NCI-H69 (cell line): ENCODE measurements at places on chromosomes 11 and 22.
A peak's percentile ranks its signal among the peaks of the same experiment; 100 is the strongest.

DNA sequence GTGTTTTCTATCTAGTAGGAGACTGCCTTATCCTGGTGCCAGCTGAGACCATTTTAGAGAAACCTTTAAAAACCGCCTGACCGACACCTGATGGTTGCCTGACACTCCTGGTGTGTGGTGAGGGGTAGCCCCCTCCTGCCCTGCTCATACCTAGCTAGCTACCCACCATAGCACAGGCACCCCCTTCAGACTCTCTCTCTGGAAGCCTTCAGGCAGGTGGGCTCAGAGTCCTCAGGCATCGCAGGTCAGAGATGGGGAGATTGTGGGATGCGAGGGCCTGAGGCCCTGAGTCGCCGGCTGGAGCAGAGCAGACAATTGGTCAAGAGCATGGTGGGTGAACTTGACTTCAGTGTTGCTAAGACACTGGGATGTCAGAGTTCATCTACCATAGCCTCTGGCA, 424.6 kb downstream of the BRD1 start:
- no peak for DNase-seq

GRCh38 chr11:75246006-75246670, 5.6 kb downstream of the TPBGL start:
- no peak for DNase-seq

- DNase-seq = no peak
Observed at GRCh38 chr22:47174096-47174495, 411.6 kb downstream of the TBC1D22A start.

- DNase-seq = no peak
Observed at GRCh38 chr11:132060567-132060966, 690.2 kb downstream of the NTM start.

- DNase-seq = no peak
Observed at GRCh38 chr11:119236490-119236889, 30.4 kb downstream of the CBL start.

GRCh38 chr22:28021116-28021997, 102.3 kb upstream of the PITPNB start:
- peak; percentile 57 for DNase-seq

DNA sequence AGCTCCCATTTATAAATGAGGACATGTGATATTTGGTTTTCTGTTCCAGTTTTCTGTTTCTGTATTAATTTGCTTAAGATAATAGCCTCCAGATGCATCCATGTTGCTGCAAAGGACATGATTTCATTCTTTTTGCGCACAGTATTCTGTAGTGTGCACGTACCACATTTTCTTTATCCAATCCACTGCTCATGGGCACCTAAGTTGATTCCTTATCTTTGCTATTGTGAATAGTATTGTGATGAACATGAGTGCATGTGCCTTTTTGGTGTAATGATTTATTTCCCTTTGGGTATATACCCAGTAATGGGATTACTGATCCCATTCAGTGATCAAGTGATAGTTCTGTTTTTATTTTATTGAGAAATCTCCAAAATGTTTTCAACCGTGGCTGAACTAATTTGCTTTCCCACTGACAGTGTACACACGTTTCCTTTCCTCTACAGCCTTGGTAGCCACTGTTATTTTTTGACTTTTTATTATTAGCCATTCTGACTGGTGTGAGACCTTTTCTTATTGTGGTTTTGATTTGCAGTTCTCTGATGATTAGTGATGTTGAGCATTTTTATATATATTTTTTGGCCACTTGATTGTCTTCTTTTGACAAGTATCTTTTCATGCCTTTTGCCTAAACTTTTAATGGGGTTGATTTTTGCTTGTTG, 226.0 kb upstream of the ANO3 start:
- no peak for DNase-seq

DNA sequence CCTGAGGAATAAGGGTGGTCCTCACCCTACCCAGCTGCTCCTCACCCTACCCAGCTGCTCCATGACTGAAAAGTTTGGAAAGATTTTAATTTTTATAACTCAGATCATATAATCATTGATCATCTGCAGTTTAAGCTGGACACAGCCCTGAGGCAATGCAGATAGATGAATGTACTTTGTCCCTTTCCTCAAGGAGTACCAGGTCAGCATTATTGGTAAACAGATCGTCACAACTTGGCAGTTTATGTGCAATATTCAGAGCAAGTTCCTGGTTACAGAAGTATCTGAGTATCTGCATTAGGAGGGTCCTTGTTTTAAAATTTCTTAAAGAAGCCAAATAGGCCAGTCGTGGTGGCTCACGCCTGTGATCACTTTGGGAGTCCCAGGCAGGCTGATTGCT, 3.6 kb downstream of the TNRC6B start:
- no peak for DNase-seq

- DNase-seq = no peak
Observed at GRCh38 chr11:26946257-26946716, 47.6 kb upstream of the FIBIN start.
